Activated gamma-delta T cell (primary cell): ENCODE measurements at places on chromosomes 3 and 15.

DNA sequence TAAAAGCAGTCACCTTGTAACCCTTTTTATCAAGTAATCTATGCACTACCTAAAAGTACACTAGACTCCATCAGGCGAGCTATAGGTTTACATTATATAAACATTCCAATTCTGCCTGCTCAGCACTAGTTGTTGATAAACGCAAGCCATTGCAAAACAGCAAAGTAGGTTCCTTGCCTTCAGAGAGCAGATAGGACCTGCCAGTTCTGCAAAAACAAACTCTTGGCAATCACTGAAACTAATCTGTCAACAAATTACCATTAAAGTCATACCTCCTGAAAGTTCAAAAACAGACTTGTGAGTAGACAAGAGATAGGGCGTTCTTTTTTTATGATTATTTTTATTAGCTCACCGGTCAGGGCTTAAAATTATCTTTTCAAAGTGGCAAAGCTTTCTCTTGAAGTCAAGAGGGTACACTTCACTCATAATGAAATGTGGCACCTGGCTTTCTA is 392.5 kb downstream of the FOXP1 start:
- no peak for DNase-seq

GRCh38 chr15:74144153-74144775 is 13.9 kb downstream of the ISLR2 start:
- DNase-seq = no peak

DNA sequence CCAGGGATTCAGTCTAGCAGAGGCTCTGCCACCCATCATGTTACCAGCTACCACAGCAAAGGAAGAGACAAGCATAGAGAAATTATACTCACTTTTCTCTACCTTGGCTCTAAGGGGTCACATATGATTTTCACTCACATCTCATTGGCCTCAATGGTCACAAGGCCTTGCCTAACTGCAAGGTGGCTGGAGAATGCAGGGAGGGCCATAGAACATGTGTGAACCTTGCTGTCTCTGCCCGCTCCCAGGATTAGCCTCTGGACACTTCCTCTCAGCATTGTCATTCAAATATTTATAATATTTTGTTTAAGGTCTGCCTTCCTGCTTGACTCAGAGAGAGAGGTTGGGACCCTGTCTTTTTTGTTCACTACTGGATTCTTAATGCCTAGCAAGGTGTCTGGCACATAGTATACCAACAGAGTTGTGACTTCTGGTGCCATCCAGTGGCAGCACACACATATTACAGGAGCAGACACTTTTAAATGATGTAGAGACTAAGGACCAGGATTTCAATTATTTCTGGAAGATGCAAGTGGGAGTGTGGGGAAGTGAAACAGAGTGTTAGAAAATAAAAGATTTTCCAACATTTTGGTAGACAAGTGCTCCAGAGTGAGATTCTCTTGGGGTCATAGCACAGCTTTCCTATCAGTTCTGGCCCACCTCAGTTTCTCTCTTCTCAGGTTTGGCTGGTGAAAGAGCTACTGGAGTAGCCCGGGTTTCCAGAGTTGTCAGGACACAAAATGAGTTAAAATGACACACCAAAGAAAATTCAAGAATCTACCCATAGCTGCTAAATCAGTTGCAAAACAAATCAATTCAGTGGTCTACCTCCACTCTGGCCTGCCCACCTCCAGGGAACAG is 119.0 kb upstream of the RASGRP1 start:
- DNase-seq = no peak

GRCh38 chr15:38576837-38577236 is 12.2 kb upstream of the RASGRP1 start:
- DNase-seq = no peak

DNA sequence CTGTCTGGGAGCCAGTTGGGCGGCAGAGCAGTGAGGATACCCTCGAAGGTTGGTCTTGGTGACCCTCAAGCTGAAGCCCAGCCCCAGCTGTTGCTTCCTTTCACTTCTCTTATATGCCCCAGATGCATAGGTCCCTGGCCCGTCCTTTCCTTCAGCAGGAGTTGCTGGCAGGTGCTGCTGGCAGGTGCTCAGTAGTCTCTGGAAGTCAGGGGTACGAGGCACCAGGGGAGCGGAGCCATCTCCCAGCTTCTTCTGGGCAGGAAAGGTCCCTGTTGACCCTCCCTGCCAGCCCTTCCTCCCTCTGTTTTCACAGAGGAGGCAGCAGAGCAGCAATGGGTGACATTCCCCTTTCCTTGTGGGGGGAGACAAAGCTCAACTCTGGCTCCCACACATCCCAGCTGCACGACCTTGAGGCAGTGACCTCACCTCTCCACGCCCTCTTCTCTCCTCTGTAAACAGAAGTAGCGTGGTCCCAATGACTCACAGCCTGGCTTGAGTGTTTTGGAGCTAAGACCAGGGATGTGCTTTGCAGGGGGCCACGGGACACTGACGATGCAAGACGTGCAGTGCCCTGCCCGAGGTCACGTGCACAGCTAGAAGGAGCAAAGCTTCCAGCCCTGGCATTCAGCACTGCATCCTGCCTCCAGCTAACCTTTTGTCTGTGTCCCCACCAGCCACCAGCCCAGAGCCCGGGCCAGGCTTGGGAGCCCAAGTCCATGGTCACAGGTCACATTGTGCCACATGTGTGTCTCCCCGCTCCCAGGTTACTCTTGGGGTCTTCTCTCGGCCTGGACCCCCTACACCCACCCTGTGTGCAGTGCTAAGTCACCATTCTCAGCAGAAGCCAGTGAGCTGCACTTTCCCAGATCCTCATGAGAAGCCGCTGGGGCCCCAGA is 49.7 kb downstream of the SLC6A6 start:
- DNase-seq = no peak

GRCh38 chr3:149384167-149384566 is 6.7 kb upstream of the TM4SF1 start:
- no peak for DNase-seq

DNA sequence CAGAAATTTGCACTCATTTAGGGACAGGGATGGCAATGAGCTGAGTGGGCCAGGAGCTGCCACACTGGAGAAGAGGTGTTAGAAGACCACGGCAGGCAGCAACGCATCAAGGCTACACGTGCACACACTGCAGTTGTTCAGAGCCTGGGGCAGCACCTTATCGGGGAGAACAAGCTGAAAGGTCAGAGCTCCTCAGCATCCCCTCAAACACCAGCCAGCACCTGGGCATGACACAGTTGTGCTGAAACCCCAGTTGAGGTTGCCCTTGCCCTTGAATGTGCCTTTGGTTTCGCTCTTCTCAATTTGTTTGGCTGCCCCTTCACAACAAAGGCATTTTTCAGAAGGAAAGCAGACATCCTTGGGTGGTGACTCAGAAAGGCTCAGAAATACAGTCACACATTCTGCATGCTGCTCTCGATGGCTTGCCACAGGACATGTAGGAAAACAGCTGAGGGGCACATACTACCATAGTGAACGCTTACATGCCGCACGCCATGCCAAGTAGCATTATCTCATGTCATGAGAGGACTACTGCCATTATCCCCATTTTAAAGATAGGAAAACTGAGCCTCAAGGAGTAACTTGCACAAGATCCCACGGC is 57.6 kb downstream of the ST8SIA2 start:
- no peak for DNase-seq

DNA sequence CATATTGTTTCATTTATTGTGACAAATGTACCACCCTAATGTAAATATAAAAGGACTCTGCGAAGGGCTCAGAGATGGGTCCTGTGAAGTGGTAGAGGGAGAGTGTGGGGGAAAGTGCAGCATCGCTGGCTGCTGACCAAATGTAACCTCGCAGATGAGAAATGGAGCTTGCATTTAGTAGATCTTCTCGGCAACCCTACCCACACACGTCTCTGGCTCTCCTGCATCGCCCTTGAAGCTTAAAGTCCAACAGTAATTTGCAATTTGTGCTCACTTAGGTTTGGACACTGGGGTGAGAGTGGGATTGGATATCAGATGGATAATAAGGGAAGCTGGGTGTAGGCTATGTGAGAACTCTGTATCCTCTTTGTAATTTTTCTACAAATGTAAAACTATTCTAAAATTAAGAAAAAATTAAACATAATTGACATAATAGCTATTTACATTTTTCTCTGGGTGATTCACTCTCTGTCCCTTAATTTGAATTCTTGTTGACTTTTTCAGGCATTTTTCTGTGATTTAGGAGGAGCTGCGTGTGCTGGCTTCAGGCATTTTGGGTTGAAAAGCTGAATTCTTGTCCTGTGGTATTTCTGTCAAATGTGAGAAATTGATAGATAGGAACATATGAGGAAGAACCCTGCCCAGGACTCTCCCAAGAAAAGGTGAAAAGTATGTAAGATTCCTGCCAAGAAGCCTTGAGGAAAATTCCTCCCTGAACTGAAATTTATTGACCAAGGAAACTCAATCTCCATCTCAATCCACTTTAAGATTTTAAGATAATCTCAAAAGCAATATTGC is 524.7 kb upstream of the MCTP2 start:
- no peak for DNase-seq

- no peak for DNase-seq
Measured at GRCh38 chr3:197503652-197504051, 52.1 kb downstream of the BDH1 start.

- DNase-seq = no peak
Measured at GRCh38 chr3:44865272-44866035, 3.7 kb downstream of the TMEM42 start.

DNA sequence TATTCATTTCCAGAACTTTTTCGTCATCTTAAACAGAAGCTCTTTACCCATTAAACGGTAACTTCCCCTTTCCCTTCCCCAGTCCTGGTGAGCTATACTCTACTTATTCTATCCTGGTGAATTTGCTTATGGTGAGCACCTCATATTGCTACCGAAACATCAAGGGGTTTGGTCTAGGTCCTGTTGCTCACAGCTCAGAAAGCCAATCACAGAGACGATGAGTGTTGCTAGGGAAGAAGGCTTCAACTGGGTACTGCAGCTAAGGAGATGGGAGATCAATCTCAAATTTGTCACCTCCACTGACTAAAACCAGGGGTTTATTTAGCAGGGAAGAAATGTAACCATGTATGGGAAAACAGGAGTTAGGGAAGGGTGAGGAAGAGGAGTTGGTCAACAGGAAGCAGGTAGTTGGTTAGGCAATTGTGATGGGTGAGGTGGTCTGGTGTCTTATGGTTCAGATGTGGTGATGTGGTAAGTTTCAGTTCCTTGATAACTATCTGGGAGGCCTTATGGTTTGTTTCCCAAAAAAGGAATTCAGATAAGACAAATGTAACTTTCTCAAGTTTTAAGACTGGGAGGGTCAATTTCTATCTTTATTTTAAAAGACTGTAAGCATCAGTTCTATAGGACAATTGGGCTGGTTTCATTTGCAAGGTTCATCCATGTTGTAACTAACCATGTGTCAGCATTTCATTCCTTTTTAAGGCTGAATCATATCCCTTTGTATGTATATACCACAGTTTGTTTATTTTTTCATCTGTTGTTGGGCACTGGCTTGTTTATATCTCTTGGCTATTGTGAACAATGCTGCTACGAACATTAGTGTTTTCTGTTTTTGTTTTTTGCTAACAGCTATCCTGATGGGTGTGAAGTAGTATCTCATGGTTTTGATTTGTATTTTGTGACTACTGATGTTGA is 24.3 kb downstream of the ARHGAP11B start:
- DNase-seq = no peak

- DNase-seq = no peak
Measured at GRCh38 chr15:44706946-44707636, 4.0 kb downstream of the PATL2 start.

GRCh38 chr15:93213281-93213680 is 124.3 kb upstream of the RGMA start:
- DNase-seq = no peak

GRCh38 chr3:177611752-177612334 is 414.6 kb upstream of the TBL1XR1 start:
- no peak for DNase-seq

GRCh38 chr15:65832549-65833364 is 36.5 kb upstream of the RAB11A start:
- DNase-seq = no peak

DNA sequence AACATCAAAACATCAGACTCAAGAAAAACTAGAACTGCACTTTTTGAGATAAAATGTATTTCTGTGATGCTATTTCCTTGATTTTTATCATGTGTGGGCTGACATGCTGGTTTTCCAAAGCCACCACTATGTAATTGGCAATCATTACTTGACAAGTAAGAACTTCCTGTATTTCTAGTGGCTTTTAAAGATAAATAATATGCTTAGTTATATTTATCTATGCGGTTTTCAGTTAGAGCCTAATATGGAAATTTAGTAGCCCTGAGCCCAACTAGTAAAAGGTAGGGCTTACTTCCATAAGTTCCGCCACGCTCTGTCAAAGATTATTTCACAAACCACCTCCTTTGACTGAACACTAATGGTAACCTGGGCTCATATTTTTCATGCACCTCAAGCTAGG is 91.6 kb downstream of the PPARG start:
- DNase-seq = no peak

GRCh38 chr15:46127361-46127874 is 492.6 kb downstream of the SQOR start:
- DNase-seq = no peak

DNA sequence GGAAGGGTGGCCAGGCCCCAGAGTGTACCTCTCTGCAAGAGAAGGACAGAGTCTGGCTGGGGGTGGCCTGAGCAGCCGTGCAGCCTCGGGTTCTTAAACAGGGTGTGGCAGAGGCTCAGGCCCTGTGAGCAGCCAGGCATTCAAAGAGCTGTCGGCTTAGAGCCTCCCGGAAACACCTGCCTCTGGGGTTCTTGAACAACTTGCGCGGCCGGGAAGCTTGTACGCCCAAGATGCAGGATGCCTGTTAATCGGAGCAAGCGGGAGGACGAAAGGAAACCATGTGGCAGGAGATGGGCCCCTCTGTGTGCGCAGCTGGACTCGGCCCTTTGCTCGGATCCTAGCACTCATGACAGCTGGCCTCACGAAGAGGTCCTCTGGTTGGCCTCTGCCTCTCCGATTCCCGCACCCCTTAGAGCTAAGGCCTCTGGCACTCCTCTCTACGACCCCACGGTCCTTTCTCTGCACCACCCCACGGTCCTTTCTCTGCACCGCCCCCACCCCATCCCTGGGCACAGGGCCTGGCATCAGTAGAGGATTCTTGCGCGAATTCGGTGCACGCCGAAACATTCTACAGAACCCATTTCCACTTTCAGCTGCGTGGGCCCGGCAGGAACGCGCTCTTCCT is 23.9 kb upstream of the TXNRD3 start:
- no peak for DNase-seq

- no peak for DNase-seq
Measured at GRCh38 chr3:7789324-7789723, 712.3 kb upstream of the LMCD1 start.
